ENCODE measurements at places on chromosomes 1 and 21.

DNA sequence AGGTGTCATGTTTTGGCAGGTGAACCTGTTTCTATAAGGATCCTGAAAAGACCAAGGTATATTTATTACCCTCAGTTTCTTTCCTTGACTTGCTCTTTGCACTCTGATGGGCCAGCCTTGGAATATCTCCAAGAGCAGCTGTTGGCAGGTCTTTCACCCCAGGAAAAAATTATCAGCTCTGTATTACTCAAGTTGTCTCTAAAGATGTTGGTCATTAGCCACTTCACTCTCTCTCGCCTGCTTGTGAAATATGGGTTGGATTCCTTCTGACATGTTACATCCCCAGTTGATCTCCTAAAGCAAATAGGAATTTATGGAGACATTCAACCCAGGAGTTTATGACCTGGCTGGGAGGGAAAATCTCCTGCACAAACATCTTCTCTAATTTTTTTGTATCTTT lies 85.9 kb downstream of the KCNJ15 start:
- DNase-seq: no peak

DNA sequence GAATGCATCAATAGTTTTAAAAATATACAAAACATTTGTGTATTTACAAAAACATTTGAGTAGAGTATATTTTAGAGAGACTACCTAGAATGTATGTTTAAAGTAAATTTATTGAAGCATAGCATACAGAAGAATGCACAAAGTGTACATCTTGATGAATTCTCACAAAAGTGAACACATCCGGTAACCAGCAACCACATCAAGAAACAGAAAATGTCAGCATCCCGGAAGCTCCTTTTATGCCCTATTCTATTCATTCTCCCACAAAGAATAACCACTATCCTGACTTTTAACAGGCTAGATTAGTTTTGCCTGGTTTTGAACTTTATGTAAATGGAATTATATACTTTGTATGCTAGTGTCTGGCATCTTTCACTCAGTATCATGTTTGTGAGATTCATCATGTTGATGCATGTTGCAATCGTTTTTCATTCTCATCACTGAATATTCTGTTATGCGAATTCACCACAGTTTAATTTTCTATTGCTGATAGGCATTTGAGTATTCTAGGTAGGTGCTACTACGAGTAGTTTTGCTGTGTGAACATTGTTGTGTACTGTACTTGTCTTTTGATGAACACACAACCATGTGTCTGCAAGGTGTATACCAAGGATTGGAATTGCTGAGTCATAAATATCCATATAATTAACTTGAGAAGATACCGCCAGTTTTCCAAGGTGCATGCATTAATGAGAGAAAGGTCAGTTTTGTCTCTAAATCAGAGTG lies 75.4 kb downstream of the CACHD1 start:
- DNase-seq: no peak

GRCh38 chr21:33949516-33950430 lies 34.2 kb upstream of the ATP5PO start:
- no peak for DNase-seq

DNA sequence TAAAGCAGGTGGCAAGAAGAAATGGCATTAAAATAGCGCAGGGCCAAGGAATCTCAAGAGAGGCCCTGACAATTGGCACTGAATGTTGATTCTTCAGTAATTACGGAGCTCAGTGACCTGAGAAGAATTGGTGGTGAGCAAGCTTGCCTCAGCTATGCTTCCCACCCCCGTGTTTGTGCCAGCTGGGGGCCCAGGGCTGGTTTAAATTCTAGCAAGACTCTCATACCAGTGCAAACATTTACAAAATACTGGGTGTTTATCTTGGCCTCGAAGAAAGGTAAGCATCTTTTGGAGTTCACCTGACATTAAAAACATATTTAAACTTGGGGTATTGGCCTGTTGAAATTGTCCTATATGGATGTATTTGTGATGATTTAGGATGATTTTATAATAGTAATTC lies 296.7 kb upstream of the USP25 start:
- DNase-seq: no peak

DNA sequence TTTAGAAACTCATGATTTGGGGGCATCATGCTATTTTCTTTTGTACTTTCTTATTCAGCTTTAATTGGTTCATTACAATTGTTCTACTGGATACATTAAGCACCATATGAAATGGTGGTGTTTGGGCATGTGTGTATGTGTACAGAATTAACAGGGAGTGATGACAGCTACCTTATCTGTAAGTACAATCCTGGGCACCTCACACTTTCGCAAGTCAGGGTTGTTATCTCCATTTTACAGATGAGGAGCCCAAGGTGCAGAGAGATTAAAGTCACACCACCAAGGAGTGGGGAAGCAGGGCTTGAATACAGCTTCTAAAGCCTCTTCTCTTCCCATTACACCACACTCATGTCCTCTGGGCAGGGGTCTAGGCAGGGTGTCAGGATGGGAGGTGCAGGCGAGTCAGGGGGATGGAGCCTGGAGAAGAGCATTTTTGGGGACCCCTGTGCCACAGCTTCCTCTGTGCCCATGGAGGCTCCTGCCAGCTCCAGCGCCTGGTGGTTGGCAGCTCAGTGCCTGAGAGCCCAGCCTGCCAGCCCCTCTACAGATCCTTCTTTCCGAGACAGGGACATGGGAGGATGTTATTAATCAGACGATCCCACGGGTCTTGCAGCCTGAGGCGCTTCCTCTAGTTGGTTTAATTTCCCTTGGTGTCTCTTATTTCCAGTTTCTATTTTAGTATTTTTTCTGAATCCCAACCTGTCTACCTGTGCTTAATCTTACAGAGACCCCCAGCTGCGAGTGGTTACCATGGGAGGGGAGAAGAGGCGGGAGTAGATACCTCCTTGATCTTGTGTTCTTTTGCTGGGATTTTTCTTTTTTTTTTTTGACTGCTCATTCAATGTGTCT lies 126.2 kb upstream of the CD34 start:
- no peak for DNase-seq

DNA sequence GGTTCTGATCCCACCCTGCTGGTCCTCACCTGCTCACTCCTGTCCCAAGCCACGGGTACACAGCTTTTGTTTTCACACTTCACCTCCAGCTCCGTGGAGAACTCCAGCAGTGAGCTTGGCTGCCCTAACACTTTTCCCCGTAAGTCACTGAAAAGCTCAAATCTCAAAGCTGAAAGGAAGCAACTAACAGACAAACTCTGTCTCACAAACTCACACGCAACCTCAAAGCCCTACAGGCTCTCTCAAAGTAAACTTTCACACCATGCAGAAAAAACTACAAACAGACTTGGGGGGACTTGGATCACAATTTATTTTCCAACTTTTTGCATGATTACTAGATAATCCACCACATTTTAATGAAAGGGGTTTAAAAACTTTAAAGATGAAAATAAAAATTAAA lies 88.3 kb downstream of the AK5 start:
- DNase-seq: no peak

DNA sequence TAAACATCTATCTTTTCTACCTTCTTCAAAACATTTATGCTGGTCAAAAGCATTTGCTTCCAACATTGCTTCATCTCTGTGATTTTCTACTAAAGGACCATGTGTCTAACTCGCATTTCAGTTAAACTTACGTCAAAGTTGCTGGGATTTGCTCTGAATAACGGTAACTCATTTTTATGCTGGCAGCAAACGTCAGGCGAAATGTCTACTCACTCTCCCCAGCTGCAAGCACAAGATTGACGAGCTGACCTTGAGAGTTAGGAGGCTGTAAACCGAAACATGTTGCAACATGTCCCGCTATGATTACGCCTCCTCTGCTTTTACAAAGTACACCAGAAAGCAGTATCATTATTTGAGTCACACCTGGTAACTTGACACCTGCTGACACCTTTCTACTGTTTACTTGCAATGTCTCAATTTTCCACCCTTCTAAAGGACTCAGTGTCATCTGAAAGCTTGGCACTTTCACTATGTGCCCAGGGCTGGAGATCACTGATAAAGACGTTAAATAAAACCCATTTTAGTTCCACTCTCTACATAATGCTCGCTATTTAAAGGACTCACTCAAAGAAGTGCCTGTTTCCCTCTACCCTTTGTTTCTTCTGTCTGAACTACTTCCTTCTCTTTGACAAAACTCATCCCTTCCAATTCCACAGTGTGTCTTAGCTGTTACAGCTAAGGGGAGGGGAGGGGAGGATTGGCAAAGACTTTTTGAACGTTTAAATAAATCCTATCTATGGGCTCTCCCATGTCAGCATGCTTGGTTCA lies 111.9 kb downstream of the PTPN14 start:
- DNase-seq: peak; percentile 97

DNA sequence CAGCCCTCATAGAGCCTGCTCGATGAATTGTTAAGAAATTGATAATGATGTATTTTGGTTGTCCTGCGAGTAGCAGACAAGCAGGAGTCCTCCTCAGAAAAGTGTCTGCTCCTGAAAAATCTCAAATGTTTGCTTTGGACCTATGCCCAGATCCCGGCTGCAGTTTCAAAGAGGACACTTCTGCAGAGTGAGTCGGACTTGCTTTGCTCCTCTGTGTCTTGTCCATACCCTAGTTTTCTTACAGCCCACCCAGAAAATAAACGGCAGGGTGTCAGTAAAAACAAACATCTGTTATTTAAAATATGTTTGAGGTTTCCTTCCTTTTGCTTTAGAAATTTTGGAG lies 2.8 kb downstream of the S100A10 start:
- DNase-seq: peak; percentile 43

DNA sequence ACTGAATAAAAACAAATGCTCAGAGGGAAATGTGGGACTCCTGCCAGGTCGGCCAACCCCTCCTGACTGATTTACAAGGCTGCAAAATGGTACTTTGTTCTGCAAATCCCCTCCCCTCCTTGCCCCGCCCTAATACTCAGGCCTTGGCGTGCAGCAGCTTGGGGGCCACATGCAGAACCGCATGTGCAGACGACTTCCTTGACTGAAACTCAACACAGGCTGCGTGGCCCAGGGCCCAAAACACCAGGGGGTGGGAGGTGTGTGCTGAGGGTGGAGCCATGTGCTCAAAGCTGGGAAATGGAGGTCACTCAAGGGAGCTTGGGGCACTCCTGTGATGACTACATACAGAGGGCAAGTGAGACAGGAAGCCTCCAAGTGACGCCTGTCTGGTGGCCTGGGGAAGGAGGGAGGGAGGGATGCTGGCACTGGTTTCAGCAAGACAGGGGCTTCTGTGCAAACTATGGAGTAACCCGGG lies 87.2 kb downstream of the MRPL37 start:
- peak; percentile 46 for DNase-seq

DNA sequence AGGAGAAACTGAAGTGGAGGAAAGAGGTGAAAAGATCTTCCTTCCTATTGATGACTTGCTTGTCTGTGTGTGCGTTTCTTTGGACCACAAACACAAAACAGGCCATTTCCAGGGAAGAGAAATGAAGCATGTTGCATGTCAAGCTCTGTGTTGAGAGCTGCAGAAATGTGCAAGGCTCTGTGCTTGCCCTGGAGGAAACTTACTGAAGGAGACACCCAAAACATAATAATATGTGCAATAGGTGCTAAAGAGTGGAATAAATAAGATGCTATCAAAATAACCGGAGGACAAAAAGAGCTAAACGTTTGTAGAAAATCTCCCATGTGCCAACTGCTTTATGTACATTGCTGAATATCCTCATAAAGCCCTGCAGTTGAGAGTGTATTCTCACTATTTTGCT lies 195.2 kb upstream of the HMGB4 start:
- no peak for DNase-seq

- DNase-seq: no peak
Observed at GRCh38 chr1:26799479-26800142, 11.9 kb downstream of the PIGV start.

DNA sequence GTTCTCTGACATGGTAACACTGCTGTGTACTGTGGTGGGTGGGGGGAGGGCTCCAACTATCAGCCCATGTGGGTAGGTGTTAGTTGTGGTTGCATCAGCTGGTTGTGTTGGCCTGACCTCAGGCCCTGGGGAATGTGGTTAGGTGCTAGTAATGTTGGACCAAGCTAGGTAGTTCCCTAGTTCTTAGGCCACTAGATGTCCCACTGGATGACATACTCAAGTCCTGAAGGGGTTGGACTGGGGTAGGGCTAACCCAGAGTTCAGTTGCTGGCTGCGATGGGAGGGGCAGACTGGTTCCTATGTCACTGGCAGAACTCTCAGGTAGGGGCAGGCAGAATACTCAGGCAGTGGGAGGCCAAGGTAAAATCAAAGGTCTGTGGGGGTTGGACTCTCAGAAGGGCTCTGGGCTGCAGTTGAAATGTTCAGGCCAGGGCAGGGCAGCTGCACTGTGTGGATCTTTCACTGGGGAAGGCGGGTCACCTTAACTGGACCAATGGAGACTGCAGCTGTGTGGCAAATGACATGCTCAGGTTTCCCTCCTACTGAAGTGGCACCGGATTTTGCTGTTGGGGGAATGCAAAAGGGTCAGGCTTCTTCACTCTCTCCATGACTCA lies 870.7 kb downstream of the LRRIQ3 start:
- DNase-seq: no peak

- DNase-seq: peak; percentile 60
Observed at GRCh38 chr21:44686000-44686781, 4.2 kb upstream of the KRTAP12-1 start.

DNA sequence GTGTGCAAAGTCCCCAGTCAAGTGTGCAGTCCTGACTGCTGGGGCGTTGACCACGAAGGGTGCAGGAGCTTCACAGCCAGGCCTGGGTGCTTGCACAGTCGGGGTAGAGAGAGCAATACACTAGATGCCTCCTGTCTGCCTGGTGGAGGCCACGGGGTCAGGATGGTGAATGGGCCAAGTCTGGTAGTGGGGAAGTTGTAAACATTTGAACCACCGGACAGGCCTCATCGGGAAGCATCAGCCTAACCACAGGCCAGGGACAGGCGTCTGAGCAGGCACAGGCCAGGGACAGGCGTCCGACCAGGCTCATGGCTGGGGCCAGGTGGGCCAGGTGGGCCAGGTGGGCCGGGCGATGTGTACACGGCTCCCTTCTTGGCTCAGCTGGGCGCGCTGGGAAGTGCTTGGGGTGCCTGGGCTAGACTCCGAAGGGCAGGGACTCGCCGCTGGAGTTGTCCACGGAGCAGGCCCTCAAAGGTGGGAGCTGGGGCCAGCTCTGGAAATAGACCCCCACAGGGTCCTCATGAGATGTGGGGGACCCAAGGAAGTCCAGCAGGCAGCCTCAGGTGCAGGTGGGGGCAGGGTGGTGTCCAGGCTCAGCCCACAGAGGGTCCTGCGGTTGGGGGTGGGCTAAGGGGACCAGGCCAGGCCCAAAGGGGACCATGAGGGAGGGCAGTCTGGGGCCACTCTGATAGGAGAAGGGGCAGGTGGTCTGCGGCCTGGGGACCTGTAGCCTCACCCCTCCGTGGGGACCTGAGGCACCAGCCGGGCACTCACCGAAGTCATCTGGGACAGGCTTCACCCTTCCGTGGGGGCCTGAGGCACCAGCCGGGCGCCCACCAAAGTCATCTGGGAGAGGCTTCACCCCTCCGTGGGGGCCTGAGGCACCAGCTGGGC lies 15.0 kb downstream of the COL6A1 start:
- DNase-seq: no peak

GRCh38 chr1:93638981-93639380 lies 42.7 kb downstream of the BCAR3 start:
- DNase-seq: peak; percentile 40

- no peak for DNase-seq
Observed at GRCh38 chr1:219323426-219323825, 149.7 kb downstream of the LYPLAL1 start.

- DNase-seq: no peak
Observed at GRCh38 chr1:244325056-244325758, 126.5 kb downstream of the ADSS2 start.
